ENCODE measurements at places on chromosomes 5 and 9.
A peak's percentile ranks its signal among the peaks of the same experiment; 100 is the strongest.

DNA sequence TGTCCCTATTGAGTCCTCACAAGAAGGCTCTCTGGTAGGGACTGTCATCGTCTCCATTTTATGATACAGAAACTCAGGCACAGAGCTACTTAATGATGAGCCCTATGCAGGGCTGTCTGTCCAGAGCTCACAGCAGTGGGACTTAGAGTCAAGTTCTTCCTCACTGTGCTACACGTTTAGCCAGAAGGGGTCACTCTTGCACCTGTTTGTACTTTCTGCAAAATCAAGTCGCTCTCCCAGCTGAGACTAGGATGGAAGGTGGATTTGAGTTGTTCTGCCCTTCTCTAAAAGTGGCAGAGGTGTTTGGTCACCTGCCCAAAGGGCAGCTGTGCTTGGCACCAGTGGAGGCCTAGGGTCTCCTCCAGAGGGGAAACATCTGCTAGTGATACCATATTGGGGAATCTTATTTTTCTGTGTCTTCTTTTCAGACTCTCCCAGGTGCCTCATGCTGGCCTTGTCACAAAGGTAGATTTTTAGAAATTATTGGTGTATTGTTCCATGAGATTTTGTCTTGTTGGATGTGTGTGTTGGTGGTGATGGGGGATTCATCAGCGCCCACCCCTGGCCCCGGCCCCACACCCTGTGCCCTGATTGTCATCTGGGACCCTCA lies 104.2 kb downstream of the PPARGC1B start:
- DNase-seq: peak; percentile 29

- DNase-seq: no peak
These were observed 166.2 kb upstream of the ACO1 start for GRCh38 chr9:32218100-32218767.

DNA sequence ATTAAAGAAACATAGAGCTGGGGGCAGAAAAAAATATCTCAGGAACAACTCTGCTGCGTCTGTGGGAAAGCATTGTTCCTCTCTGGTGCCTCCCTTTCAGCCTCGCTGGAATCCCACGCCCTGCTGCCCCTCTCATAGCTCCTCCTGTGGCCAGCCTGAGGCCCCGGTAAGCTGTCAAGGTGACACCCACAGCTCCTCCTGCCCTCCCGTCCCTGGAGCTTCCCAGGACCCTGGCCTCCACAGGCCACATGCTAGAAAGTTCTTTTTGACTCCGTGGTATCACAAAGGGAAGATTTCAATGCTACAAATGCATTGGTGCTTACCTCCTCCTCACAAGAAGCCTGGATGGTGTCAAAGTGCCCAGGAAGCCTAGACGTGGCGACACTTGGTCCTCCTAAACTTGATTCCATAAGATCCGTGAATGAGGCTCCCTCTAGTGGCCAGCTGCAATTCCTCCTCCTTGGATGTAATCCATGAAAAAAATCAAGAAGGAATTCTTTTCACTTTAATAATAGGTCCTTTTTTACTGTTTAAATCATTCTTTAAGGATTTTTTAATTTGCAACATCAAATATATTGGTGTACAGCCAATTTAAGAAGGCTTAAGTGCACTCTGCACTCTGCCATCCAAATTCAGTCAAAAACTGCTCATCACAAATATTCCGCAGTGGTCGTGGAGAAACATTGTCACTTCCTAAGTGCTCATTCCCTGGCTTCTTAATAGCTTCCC lies 104.9 kb downstream of the CFAP90 start:
- DNase-seq: no peak

DNA sequence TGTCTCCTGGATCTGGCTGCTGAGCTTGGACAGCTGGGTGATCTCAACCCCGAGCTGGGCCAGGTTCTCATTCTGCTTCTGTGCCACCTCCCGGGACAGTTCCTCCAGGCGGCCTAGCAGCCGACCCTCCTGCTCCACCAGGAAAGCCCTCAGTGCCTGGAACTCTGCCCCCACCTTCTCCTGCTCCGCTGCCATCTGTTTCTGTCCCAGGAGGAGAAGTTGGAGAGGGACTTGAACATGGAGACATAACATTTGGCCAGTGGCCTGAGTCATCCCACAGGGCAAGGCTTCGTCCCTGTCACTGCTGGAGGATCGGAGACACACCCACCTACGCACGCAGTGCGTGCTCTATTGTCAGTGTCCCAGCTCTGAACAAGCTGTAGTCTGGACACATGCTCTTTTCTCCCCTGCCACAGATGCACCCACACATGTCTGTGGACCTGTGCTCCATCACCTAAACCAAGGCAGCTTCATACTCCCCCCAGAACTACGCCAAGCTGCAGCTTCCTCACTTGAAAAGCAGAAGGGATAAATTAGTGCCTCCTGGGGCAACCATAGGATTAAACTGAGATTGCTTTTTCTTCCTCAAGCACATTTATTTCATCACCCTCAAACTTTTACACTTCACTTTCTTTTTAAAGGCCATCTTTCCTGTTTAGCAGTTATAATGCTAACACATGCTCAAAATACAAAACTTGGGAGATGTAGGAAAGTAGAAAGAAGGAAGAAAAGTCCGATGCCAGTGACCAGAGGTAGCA lies 4.9 kb downstream of the TRIM7 start:
- DNase-seq: no peak

DNA sequence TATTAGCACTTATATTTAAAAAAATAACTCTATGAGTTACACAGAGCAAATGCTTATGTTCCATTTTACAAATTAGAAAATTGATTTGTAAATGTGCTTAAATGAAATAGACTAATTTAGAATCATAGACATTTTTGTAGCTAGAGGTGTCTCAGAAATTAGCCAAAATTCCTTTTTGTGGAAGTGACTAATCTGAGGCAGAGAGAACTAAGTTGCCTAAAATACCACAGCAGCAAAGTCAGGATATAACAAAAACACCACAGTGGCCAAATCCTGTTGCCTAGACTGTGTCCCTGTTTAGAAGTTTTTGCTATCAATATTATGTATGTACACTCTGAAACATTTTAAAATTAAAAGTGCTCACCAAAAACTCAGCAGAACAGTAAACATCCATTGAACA lies 18.7 kb downstream of the ADAMTSL1 start:
- DNase-seq: no peak

GRCh38 chr5:160271396-160271795 lies 41.0 kb downstream of the CCNJL start:
- DNase-seq: no peak

GRCh38 chr9:135068776-135069415 lies 18.6 kb upstream of the OLFM1 start:
- DNase-seq: no peak

GRCh38 chr5:115815006-115815692 lies 1.3 kb downstream of the CDO1 start:
- DNase-seq: no peak

GRCh38 chr5:68137511-68138140 lies 77.9 kb upstream of the PIK3R1 start:
- DNase-seq: no peak

GRCh38 chr9:3650994-3651622 lies 125.3 kb upstream of the RFX3 start:
- DNase-seq: no peak

DNA sequence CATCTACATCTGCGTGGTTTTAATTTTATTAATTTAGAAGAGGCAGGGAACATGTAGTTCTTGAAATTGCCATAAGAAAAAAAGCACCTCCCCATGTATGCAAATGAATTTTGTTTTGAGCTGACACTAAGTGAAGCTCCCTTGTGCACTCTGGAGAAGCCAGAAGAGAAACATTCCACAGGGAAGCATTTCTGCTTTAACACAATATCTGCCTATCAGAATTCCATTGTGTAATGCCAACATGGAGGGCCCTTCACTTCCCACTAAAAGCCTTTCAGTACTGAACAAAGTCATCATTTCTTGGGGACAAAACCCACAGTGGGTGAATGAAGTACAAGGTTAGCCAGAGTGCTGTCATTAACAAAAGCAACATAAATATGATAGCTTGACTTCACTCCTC lies 59.7 kb downstream of the PRELID2 start:
- no peak for DNase-seq

GRCh38 chr9:29668732-29669131 lies 2095.5 kb upstream of the C9orf72 start:
- DNase-seq: no peak

GRCh38 chr5:134554319-134555222 lies 29.1 kb downstream of the JADE2 start:
- peak; percentile 20 for DNase-seq

- DNase-seq: no peak
These were observed 125.3 kb downstream of the SLC24A2 start for GRCh38 chr9:19663570-19663969.

DNA sequence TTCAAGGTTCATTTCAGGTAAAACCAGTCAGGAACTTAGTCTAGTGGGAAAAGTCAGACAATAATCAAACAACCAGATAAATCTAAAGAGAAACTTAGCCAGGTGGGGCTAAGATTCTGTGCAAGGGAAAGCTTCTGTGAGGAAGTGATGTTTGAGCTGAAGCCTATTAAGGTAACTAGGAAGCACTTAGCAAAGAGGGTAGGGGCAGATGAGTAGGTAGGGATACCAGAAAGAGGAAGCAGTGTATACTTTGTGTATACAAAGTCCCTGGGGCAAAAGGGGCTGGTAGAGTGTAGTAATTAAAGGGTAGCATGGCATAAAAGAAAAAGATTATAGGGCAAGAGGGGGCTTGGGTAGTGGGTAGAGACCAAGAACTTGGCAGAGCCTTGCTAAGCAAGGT lies 3.6 kb upstream of the SPATA24 start:
- no peak for DNase-seq

DNA sequence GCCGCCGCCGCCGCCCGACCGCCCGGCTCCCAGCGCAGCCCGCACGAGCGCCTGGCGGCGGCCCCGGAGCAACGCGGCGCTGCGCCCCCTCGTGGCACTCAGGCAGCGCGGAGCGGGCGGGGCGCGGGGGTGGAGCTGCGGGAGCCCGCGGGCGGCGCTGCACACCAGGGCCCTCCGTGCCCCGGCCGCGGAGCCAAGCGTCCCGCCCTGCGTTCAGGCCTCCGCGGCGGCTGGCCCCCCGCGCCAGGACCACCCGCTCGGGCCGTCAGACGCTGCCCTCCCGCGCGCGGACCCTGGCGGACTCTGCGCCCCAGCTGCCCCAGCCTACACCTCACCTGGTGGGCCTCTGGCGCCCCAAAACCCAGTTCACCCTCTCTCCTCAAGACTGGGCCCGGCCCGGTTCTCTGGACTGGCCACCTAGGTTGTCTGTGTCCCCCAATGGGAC lies at the start of gene RASGEF1C:
Gene RASGEF1C, minus strand, starts transcription at position 75 of the 445 bp plus-strand sequence. CDS start 71,159 bp downstream, outside the sequence.
- DNase-seq: peak; percentile 24

GRCh38 chr9:13487071-13487470 lies 207.6 kb upstream of the MPDZ start:
- no peak for DNase-seq

DNA sequence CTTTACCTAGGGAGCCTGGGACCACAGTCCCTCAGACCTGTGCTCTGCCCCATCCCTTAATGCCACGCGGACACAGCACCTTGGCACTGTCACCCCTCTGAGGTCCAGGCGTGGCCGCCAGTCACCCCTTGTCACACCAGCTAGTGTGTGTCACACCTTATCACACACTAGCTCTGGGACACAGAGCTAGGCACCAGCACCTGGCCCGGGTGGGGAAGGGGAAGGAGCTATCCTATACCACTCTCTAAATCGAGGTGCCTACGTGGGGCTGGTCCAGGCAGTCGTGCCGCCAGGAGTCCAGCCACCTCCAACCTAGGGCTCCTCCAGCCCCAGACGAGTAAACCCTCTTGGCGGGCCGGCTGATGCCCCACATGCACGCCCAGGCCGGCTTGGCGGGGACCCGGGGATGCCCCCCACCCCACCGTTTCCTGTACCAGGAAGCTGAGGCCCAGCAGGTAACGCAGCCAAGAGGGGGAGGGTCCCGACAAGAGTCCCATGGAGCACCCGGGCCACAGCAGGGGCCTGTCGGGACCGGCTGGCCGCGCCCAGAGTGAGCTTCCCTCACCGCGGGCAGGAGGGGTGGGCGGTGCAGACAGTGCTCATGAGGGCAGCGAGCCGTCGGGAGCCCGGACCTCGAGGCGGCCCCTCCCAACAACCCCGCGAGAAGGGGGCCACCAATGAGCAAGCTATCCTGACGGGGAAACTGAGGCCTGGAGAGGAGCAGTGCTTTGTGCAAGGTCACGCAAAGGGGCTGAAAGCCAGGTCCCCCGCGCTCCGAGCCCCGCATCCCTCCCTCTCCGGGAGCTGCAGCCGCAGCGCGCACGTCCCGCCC lies 550 bp downstream of the CORO2A start:
- no peak for DNase-seq
